T-helper 1 cell (primary cell): ENCODE measurements at places on chromosomes 5 and 9.

DNA sequence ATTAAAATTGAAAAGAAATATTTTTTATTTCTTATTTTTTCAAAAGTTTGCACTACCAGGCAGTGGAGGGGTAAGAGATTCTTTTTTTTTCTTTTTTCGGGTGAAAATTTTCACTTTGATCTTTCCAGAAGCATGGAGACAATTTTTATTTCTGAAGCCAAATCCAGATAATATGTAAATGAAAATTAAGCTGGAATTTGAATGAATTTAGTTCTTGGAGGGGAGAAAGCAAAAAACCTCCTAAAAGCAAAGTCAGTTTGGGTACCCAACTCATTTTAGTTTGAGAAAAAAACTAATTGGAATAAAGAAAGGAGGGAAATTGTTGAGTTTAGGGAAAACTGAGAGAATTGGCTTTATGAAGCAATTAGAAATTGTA lies 872 bp downstream of the ZNF618 start:
- DNase-seq, result no peak

GRCh38 chr5:172144291-172144815 lies 43.7 kb downstream of the STK10 start:
- no peak for DNase-seq

DNA sequence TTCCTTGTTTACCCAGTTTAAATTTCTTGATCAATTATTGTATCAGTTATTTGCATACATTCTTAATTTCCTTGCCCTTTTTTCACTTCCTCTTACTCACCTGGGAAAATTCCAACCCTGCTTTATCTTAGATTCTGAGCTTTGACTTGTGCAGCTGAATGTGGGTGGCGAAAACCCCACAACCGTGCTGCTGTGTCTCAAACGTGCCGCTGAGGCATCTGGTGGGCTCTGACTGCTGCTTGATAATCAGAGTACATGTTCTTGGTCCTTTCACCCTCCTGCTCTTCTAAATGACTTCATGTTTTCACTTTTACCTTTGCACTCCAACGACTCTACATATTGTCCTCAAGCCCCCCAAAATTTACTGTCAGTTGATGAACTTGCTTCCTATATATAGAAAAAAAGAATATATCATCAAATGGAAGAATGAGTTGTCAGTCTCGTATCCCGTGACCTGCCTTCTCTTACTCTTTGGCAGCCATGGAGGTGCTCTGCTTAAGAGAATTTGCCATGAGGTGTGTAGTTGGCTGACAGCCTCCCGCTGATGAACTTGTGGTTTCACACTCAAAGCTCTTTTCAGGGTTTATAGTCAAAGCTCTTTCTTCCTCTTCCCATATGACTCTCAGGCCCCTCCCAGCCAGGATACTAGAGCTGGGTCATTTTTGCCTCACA lies 14.0 kb upstream of the JAK2 start:
- DNase-seq, result no peak

GRCh38 chr5:159410480-159410879 lies 80.2 kb upstream of the IL12B start:
- no peak for DNase-seq

- DNase-seq, result no peak
Observed at GRCh38 chr9:109549386-109549785, 51.3 kb upstream of the PTPN3 start.
